ENCODE measurements at places on chromosomes 16 and 17.

DNA sequence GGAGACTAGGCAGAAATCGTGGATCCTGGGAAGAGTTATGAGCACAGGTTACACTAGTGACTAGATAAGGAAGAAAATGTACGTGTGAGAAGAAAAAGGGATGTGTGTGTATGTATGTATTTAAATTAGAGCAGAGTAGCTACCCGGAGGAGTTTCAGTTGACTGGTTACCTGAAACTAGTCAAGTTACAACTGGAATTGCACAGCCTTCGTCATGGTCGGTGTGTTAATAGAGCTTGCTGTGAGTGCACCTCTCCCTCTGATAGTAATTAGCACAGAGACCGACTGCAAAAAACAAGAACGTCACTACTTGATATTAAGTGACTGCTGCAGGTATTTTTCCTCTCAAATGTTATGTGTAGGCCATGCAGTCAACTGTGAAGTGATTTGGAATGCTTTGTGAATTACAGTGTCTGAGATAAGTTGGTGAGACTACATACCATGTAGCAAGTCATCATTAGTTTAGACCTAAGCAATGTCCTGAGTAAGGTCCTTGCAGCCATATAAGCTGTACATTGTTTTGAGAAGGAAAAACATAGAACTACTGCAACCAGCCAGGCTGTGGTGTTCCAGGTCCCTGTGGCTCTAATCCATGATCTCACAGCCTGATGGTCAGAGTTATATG is 95.7 kb downstream of the WNT3 start:
- no peak for DNase-seq

DNA sequence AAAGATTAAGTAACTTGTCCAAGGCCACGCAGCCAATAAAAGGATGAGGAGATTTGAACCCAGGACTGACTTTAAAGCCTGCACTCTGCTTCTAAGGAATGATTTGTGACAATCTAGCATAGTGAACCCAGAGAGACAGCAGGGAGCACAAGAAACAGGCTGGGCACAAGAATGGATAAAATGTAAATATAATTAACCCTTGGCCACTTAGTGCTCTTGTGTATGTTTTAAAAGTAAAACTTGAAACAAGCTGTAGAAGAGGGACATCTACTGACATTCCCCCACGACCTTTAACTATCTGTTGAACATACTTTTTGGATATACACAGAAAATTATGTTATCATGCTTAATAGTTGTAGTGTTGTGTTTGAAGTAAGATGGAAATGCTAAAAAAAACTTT is 141.9 kb upstream of the PMFBP1 start:
- DNase-seq = no peak

DNA sequence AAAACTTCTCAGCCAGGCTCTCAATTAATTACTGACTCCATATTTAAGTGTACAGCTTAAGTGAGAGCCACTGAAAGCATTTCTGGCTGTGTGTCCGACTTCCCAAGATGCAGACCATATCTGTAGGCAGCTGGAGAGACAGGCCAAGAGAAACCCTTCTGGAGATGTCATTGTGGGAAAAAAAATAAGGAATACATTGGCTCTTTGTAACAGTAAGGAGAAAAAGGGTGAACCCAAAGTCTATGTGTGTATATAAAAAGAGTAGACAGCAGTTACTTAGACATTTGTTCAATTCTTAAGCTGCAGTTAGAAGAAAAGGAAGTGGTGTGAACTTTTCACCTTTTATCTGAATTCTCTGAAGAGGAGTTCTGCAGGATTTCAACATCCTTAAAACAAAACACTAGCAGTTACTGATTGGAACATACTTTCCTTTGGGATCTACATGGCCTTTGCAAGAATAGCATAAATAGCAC is 21.7 kb downstream of the FAM117A start:
- DNase-seq = no peak

GRCh38 chr16:58054289-58054688 is 28.7 kb downstream of the MMP15 start:
- DNase-seq = no peak

- no peak for DNase-seq
These were observed 127.3 kb downstream of the PRKCA start for GRCh38 chr17:66429680-66430079.

DNA sequence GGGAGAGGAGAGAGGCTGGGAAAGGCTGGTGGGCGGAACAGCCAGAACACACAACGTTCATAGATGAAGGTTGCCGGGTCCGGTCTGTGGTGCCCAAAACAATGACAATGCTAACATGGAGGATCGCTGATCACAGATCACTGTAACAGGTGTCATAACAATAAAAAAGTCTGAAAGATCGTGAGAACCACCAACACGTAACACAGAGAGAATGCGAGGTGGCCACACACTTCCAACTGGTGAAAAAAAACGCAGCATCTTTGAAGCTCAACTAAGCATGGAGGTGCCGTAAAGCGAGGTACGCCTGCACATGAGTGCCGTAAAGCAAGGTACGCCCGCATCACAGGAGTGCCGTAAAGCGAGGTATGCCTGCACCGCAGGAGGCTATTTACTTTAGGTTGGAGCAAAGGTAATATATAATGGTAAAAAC is 42.3 kb downstream of the ABR start:
- DNase-seq = no peak

GRCh38 chr16:13672196-13672595 is 247.8 kb upstream of the ERCC4 start:
- no peak for DNase-seq

DNA sequence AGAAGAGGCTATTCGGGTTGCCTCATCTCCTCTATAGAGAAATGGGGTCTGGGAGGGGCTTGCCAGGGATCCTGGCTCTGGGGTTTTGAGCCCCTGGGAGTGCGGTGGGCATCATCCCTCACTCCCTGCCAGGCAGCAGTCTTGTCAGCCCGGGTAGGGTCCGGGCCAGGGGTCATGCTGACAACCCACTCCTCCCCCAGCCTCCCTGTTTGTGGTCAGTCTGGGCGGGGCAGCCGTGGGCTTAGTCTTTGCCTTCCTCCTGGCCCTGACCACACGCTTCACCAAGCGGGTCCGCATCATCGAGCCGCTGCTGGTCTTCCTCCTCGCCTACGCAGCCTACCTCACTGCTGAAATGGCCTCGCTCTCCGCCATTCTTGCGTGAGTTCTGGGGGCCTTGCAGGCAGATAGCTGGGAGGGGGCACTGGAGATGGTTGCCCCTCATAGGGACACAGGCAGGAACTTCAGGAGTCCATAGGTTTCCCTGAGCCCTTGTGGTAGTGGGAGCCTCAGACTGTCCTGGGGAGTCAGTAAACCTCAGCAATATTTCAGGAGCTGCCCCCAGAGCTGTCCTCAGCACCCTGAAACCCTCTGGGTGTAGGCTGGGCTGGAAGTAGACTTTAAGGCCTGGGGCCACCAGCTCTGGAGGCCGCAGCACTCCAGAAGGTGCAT is 6.9 kb downstream of the SLC9A5 start:
- DNase-seq = no peak

- no peak for DNase-seq
These were observed 176.6 kb downstream of the RAB11FIP4 start for GRCh38 chr17:31568121-31568520.

All from HS-5 (cell line).